ENCODE measurements at places on chromosomes 12 and 14.

DNA sequence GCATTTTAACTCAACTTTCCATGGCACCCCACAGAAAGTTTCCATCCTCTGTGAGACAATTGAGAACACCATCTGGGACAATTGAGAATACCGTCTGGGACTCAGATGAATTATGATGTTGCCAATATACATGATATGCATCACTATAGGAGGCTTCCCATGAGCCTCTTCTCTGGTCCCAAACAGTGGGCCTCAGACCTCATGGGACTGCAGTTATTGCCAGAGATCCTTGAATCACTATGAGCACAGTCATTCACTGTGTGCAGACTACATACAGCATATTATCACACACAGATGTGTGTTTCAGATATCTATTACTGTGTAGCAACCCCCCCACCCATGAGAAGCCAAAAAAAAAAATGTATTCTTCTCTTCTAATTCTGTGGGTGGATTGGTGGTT is 134.4 kb downstream of the GXYLT1 start:
- DNase-seq, result no peak

- DNase-seq, result no peak
Observed at GRCh38 chr14:56142314-56142713, 24.1 kb downstream of the PELI2 start.

DNA sequence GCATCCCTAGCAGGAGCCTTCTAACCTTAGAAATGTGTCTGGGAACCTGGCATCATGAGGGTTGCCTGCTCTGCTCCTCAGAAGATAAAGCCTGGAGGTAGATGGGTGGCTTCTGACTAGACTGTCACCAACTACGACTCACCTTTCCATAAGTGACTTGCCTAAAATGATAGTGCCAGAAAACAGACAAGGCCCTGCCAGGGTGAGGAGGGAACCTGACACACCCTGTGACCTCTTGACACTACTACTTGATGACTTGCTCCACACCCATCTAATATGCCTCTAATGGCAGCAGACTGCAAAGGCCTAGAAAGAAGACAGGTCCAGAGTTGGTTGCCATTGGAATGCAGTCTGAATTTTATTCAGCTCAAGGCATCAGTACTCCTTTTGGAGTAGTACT is 9.4 kb downstream of the RNF41 start:
- DNase-seq, result no peak

DNA sequence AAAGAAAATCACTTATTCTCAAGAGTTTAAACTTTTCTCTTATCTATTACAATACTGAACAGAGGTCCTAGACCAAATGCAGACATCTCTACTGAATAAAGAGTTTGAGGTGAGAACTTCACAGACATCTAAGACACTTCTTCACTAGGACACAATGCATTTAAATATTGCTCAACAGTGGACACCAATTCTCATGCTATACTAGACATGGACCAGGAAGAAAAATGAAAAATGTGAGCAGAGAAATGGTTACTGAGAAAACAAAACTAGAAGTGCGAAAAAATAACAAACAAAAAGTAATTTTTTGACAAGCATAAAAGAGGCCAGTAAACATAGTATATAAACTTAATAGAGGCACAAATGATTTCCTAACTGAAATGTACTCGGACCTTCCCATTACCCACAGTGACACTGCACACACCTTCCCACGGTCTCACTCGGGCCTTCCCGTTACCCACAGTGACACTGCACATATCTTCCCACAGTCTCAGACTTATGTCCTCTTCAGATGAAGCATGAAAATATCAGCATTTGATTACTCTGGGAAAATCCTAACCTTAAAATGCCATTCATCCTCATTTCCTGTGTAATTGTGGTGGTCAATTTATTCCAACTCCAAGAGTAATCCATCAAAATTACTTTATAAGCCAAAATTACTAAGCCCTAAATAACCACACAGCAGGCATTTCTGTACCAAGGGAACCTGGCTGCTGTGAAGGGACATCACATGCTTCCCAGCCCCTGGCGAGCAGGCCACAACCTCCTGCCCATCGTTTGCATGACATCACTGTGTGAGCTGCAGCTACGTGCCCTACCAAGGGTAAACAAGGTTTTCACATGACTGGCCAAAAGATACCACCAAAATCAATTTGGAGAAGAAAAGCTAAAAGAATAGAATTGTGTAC is 6.4 kb downstream of the SLC15A4 start:
- DNase-seq, result no peak

DNA sequence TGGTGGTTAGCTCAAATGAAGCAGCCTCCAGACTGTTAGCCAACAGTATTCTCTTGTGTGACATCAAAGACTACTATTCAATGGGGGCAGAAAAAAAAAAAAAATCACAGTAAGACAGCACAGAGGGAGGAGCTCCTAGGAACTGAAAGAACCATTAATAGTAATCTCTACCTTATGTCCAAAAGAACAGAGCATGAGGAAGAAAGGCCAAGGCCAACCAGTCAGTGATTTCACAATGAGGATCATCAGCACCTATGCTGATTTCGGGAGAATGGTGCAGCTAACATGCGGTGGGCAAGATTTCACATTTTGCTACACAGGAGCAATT is 66.3 kb upstream of the SOX5 start:
- DNase-seq, result no peak

DNA sequence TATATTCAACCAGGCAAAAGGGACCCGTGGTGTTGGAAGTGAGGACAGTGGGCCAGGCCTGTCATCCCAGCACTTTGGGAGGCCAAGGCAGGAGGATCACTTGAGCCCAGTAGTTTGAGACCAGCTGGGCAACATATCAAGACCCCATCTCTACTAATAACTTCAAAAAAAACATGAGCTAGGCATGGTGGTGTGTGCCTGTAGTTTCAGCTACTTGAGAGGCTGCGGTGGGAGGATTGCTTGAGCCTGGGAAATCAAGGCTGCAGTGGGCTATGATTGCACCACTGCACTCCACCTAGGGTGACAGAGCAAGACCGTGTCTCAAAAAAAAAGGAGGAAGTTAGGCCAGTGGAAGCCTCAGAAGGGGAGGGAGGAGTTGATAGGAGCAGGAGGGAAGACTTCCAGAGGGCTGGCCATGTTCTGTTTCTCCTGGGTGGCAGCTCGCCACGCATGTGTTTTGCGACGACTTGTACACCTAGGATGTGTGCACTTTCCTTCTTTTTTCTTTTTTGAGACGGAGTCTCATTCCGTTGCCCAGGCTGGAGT is 10.1 kb downstream of the SLC25A29 start:
- no peak for DNase-seq

DNA sequence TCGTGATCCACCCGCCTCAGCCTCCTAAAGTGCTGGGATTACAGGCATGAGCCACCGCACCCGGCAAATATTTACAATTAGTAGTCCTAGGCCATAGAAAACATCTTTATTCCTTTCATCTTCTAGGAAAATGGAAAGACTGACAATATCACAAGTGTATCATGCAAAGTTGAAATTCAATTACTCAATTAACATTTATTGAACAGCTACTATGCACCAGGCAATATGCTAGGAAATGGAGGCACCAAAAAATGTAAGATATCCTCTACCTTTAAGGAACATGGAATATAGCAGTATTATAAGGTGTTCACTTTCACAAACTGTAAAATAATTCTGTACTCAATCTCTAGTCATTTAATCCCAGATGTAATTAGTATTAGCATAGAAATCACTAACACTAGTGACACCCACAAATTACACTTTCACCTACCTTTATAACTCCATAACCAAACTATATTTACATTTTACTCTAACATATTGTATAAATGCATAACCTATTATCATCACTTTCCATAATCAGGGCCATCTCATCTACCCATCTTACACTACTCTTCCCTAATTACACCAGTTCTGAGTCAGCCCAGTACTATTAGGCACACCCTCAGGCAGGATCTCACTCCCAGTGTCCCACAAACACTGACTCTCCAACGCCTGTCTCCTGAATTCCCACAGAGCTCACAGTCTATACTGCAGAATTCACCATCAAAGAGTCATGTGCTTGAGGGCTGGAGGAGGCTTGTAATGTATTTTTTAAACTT is 10.4 kb downstream of the CORO1C start:
- DNase-seq, result no peak

GRCh38 chr12:68602720-68603119 is 8.0 kb upstream of the RAP1B start:
- no peak for DNase-seq

GRCh38 chr12:58915037-58915436 is 5.3 kb downstream of the LRIG3 start:
- DNase-seq, result no peak

DNA sequence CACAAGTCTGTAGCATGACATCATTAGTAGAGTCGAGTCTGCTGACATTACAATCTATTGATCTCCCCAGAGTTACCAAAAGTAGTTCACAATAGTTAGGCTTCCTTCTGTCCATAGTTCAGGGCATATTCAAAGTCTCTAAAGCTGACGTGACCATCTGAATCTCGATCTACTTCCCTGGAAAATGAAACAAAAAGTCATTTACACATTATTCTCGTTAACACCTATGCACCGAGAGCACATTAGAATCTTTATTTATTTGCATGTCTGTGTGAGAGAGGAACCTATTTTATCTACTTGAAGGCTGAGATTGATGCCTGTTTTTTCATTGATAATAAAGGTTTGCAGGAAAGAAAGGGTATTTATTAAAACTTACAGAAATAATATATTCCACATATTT is 157.4 kb downstream of the EFCAB11 start:
- DNase-seq, result no peak

DNA sequence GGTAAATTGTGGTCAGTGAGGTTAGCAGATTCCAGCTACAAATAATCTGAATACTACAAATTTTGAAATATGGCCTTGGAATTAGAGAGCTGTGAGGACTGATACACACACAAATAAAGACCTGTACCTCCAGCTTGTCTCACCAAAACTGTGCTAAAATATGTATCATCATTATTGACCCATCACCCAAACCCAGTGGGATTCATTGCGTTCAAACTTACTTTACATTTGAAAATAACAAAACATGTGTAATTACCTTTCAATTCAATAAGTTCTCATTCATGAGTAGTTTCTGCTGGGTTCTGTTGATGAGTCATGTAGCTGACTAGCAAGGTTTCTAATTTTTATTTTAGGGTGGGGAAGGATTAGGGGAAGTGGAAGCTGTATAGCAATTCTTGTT is 170.9 kb downstream of the MSRB3 start:
- DNase-seq, result no peak

DNA sequence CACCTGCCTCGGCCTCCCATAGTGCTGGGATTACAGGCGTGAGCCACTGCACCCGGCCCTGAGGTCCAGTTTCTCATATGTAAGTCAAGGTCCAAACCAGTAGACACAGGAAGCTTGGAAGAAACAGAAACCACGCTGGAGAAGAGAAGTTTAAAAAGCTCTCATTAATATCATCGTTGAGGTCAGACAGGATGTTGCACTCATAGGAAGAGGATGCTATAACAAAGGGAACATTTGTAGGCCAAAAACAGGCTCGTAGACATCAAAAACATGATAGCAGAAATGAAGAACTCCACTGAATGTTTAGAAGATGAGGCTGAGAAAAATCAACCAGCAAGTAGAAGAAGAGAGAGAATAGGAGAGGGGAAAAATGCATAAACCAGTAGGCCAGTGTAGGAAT is 46.8 kb downstream of the ACACB start:
- no peak for DNase-seq

- DNase-seq, result no peak
Observed at GRCh38 chr12:1834186-1834925, 14.0 kb downstream of the LRTM2 start.

GRCh38 chr12:25023808-25024207 is 74.9 kb upstream of the BCAT1 start:
- no peak for DNase-seq

GRCh38 chr12:67666605-67667004 is 18.1 kb downstream of the DYRK2 start:
- DNase-seq, result no peak

GRCh38 chr12:99121546-99121945 is 476.5 kb downstream of the APAF1 start:
- DNase-seq, result no peak

DNA sequence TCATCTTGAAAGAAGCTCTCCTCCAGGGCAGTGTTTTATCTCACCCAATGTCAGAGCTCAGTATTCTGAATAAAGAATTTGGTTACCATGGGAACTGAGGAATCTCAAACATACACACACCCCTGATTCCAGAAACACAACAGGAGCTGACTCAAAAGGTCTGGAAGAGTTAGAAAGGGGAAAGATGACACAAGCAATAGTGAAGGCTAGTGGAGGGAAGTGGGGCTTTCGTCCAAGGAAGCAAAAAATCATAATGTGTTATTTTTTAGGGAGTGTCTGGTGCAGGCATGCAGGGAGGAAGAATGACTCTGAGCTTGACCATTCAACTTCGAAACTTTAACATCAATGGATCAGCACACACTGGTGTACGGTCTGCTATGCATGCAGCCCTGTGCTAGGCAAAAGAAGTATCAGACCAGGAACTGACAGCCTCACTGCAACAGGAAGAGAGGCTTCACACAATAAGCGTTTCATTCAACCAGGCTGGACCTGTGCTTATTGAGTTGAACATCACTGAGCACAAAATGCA is 20.3 kb downstream of the HEBP1 start:
- DNase-seq, result no peak

DNA sequence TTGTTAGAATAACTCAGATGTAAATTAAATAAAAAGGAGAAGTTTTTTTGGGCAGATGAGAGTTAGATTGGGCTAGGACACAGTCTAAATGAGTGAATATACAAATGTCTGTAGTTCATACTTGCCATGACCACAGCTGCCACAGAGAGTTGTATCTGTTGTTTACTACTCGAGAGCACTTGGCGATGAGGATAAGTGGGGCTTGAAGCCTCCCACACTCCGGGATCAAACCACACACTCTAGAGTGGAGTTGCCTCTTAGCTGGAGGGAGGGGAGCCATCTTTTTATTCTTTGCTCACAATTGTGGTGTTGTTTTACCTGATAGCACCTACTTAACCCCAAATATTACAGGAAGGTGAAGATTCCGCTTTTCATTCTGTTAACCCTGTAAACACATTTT is 27.5 kb downstream of the BEST3 start:
- no peak for DNase-seq

DNA sequence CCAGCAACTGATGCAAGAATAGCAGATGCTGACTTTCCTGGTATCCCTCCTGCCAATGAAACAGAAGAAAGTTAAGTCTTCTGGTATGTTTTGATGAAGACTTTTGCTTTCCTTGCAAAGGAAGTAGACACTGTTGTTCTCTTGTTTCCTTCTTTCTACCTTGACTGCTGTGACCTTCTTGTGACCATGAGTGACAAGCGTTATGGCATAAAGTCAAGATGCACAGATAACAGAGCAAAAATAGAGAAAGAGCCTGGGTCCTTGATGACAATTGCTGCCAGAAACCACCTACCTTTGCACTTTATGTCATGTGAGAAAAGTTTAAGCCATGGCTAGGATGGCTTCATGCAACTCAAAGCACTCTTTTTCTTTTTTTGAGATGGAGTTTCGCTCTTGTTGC is 49.2 kb upstream of the LTA4H start:
- no peak for DNase-seq

DNA sequence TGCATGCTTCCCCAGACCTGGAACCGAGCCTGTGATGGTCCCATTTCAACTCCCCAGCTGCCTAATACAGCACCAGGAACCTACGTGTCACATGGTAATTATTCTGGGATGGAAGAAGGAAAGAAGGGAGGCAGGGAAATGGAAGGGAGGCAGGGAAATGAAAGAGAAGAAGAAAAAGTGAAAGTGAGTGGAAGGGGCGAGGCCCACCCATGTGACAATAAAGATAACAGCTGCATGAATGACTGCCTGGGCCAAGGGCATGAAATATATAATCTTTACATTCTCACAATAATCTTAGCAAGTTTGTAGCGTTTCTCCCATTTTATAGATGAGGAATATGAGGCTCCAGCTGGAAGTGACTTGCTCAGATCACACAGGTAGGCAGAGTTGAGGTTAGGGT is 245.0 kb upstream of the PWP1 start:
- DNase-seq, result no peak

- DNase-seq, result no peak
Observed at GRCh38 chr12:46205294-46205693, 63.5 kb downstream of the SLC38A1 start.
